Progenitor cell of endocrine pancreas (in vitro differentiated cells): ENCODE measurements at places on chromosomes 1 and 21.

GRCh38 chr1:39525366-39526165 is 34.1 kb downstream of the BMP8A start:
- no peak for DNase-seq

GRCh38 chr1:53315456-53316423 is 12.1 kb downstream of the LRP8 start:
- no peak for DNase-seq

- no peak for DNase-seq
These were observed 72.7 kb upstream of the NBPF4 start for GRCh38 chr1:108316545-108316944.

GRCh38 chr21:37130971-37131370 is 57.9 kb downstream of the TTC3 start:
- DNase-seq = no peak

- no peak for DNase-seq
These were observed 29.1 kb upstream of the SEC16B start for GRCh38 chr1:177998696-177999631.

GRCh38 chr1:190908691-190909090 is 431.0 kb upstream of the BRINP3 start:
- no peak for DNase-seq

GRCh38 chr1:10662824-10663677 is 133.4 kb downstream of the CASZ1 start:
- DNase-seq = no peak

DNA sequence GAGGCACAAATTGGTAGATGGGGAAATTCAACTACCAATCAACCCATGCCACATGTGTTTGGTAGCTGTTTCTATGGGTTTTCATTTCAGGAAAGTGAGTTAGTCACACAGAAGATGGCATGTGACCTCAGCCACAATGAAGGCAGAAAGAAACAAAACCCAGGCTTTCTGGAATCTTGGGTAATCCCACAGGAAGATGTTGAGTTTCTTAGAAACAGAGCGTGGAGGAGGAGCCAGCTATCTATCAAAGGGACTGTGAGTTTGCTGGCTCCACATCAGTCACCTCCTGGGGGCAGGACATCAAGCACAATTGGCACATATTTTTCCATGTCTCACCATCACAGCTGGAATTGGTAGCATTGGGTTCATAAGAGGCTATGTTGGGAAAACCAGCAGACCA is 188.9 kb upstream of the PLXNA2 start:
- DNase-seq = no peak

- no peak for DNase-seq
These were observed 114.6 kb upstream of the VAV3 start for GRCh38 chr1:108079440-108080025.

DNA sequence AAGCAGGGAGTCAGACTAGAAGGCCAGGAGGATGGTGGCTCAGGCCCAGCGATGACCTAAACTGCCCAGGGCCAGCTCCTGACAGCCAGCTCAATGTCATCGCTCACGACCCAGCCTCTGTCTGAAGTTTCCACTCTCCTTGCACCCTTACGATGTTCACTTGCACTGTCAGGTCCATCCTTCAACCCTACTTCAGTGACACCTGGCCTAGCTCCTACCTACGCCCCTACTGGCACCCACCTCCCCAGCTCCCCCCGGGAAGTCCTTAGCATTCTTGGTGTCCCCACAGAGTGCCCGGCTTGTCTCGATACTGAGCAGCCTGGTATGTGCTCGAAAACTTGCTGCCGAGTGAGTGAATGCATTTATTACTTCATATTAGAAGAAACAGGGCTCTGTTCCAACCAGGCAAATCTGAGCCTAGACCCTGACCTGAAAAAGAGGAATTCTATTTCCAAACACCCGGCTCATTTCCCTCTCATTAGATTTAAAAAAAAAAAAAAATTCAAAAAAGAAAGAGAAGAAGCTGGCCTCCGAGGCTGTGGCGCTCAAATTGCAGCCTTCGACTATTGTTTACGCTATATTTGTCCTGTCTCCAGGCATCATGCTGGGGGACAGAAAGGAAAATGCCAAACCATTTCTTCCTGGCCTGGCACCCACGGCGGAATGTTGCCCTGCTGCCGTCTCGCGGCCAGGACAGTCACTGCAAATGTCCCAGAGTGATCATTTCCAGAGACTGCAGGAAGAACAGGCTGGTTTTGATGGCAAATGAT is 29.8 kb upstream of the LRRC38 start:
- DNase-seq = no peak

DNA sequence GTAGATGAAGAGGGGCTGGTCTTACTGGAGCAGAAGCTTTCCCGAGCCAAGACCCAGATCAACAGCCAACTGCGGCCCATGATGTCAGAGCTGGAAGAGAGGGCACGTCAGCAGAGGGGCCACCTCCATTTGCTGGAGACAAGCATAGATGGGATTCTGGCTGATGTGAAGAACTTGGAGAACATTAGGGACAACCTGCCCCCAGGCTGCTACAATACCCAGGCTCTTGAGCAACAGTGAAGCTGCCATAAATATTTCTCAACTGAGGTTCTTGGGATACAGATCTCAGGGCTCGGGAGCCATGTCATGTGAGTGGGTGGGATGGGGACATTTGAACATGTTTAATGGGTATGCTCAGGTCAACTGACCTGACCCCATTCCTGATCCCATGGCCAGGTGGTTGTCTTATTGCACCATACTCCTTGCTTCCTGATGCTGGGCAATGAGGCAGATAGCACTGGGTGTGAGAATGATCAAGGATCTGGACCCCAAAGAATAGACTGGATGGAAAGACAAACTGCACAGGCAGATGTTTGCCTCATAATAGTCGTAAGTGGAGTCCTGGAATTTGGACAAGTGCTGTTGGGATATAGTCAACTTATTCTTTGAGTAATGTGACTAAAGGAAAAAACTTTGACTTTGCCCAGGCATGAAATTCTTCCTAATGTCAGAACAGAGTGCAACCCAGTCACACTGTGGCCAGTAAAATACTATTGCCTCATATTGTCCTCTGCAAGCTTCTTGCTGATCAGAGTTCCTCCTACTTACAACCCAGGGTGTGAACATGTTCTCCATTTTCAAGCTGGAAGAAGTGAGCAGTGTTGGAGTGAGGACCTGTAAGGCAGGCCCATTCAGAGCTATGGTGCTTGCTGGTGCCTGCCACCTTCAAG is 57.3 kb downstream of the LAMC2 start:
- no peak for DNase-seq
